ENCODE measurements at places on chromosomes 12 and 14.

DNA sequence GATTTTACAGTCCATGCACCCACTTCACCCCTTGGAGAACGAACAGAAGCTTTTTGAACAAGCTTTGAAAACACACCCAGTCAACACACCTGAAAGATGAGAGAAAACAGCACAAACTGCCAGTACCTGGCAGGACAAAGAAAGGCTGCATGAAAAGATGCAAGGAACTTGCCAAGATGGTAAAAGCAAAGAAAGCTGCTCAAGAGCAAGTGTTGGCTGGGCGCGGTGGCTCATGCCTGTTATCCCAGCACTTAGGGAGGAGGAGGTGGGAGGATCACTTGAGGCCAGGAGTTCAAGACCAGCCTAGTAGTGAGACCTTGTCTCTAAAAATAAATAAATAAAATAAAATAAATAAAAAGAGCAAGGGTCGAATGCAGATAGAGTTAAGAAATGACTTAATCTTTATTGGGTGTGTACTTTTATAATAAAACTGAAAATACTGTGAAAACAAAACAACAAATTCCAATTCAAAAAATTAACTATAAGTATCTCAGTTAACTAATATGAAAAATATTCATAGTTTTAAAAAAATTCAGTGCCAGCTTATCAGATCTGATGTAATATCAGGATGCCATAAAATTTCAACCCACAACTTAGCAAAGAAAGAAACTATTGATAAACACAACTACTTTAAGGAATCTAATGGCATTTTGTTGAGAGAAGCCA, 59.2 kb downstream of the HECTD4 start:
- DNase-seq = no peak

DNA sequence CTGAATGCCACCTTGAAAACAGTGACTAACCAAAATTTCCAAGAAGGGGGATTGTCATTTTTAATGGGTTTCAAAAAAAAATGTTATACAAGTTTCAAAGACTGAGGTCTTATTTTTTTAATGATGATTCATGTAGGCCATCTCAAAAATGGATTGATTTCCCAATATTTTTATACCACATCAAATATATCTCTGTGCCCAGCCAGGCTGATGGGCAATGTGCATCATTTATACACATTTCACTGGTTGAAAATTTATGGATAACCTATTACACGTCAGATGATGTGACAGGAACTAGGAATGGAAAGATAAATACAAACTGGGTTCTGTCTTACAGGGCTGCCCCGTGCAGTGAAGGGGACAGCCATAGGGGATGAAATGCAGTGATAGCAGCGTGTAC, 112.7 kb upstream of the TMPO start:
- DNase-seq = no peak

DNA sequence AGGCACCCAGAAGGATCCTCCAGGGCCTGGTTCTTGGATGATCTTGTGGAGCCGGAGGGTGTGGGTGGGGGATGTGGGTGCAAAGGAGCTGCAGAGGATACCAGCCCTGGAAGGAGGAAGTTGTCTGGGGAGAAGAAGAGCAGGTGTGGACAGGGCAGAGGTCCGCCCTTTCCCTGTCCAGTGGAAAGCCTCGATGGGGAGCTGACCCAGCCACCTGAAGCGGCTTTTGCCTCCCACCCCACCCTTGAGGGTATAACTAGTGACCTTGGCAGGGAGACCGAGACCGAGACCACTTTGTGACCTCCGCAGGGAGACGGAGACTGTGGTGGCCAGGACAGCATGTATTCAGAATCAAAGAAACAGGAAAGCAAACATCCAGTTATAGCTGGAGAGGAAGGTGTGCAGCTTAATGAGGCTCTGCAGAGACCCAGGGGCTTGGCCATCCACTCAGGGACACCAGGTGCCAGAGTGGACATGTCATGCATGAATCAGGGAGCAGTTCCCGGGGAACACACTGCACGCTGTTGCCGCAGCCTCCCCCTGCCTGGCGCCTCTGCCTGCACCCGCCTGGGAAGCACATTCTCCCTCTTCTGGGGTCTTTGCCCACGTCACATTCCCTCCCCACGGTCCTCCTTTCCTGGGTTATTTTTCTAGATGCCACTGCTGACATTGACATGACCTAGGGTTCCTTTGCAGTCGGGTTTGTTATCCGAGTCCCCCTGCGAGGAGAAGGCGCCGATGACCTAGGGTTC, 87.7 kb downstream of the ADGRD1 start:
- no peak for DNase-seq

DNA sequence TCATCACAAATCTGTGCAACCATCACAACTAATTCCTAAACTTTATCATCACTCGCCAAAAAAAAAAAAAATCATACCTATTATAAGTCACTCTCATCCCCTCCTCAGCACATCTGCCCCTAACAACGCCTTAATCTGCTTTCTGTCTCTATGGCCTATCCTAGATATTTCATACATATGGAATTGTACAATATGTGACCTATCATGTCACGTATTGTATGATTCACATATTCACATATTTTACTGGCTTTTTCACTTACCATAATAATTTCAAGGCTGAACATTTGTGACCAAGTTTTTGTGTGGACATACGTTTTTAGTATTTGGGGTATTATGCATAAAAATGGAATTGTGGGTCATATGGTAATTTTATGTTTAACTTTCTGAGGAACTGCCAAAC, 400.7 kb downstream of the DAD1 start:
- no peak for DNase-seq

DNA sequence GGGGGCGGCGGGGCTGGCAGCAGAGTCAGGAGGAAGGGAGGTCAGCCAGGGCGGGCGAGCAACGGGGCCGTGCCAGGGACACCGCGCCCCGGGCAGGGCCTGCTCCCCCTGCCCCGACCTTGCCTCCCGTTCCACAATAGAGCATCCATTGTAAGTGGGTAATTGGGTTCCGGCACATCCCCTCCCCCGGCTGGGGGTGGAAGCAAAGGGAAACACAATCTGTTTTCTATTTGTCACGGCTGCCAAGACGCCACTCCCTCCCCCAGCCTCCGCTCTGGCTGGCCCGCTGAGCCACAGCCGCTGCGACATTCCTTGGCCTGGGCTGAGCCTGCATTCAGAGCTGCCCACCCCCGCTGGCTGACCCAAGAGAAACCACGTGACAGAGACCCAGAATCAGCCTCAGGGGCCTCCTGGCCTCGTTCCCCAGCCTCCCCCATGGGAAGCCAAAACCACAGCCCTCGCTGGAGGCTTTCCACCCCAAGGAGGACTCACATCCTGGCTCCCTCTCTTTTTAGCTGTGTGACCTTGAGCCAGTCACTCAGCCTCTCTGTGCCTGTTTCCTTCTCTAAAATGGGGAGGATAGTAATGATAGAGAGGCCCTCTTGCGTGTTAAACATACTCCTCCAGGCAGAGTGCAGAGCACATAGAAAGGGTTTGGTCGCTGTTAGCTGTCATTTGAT, 117.6 kb downstream of the SCARB1 start:
- no peak for DNase-seq

- DNase-seq = no peak
Measured at GRCh38 chr14:96584907-96585671, 82.9 kb downstream of the PAPOLA start.

GRCh38 chr14:74713395-74713735, 421 bp downstream of the FCF1 start:
- no peak for DNase-seq

DNA sequence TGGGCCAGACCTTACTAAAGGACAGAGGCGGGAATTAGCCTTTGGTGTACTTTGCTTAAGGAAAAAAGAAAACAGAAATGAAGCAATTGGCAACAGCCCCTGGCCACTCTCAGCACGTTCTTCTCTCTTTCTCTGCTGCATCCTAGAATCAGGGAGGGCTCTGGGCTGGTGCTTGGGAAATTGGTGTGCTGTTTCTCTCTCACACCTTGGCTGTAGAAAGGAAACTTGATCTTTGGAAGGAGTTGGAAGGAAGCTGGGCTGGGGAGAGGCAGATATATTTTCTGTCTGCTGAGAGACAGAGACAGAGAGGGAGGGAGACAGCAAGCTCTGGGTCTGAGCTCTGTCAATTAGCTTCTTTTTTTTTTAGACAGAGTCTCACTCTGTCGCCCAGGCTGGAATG, 27.4 kb downstream of the NOS1 start:
- DNase-seq = no peak

GRCh38 chr12:112447106-112447505, 28.4 kb downstream of the PTPN11 start:
- no peak for DNase-seq

DNA sequence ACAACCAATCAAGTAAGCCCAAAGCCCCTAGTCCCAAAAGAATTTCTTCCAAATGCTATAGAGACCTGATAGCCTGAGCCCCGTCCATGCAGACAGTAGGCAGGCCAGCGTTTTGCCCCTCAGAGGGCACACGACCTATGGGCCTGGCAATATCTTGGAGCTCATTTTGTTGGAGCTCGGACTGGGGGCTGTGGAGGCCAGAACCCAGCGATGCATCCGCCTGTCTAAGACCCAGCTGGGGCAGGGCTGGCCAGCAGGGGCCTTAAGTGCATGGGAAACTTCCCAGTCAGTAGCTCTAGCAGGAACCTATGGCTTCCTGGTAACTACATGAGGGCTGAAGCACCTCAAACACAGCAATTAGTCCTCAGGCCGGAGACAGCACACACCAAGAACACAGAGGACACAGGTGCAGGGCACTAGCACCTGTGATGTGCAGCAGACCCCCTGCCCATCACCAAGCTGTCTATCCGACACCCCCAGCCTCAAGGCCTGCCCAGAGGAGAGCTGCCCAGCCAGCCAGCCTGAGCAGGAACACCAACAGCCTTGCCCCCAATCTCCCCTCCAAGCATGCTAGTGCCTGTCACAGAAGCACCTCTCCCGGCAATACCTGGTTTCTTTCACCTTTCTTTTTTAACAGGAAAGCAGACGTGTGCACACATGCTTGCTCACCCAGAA, 50.8 kb downstream of the ARL6IP4 start:
- DNase-seq = no peak

DNA sequence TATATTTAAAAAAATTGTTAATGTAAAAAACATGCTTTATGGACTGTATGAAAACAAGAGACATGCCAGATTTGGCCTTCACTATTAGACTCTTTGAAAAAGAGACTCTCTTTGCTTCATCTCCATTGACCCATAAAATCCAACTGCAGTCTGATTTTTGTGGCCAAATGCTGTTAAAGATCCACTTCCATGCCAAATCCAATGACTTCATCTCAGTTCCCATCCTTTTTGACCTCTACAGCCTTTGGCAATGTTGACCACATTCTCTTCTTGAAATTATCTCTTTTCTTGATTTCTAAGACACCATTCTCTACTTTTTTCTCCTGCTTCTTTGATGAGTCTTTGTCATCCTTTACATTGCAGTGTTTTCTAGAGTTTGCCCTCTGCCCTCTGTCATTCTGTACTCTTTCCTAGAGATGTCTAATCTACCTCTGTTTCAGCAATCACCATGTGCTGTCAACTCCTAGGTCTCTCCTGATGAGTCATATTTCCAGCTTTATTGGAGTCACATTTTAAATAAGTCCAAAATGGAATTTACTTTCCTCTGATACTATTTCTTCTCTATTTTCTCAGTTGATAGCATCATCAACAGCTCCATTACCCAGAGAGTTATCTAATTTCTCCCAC, 2.4 kb downstream of the TMPRSS12 start:
- no peak for DNase-seq

- DNase-seq = no peak
Measured at GRCh38 chr12:1697271-1697670, 6.4 kb downstream of the ADIPOR2 start.

DNA sequence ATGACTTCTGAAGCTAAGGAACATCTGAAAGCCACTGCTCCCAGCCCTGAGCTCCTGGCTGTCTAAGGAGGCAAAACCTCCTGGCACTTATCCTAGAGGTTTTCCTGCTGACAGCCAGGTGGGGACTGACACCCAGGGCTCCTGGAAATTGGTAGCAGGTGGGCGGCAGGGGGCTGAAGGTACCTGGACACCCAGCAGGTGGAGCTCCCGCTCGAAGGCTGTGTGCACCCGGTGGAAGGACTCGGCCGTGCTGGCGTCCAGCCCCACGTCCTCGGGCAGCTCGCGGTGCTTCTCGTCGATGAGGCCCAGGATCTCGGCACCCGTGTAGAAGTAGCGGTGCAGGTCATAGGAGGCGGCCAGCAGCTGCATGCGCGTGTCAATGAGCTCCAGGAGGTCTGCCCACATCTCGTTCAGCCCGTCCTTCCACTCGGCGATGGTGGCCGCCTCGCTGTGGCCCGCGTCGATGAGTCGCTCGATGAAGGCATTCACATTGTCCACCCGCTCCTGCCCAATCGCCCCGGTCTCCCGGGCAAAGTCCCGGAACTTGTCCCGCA, 68.2 kb downstream of the PLEKHG3 start:
- DNase-seq = no peak

DNA sequence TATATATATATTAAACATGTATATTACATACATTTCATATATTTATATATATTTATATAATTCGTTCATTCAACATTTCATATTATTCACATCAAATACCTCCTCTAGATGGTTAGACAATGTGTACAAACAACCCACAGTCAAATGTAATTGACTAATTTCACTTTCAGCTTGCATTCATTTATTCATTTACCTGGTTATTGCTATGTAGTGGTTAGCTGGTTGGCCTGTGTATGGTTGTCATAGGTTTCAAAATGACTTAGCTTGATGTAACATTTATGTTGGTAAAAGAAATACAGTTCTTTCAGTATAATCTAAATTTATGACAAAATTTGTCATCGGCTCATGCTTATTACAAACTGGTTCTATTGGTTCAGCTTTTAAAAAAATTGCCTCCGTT, 389 bp downstream of the OR4K13 start:
- DNase-seq = no peak

DNA sequence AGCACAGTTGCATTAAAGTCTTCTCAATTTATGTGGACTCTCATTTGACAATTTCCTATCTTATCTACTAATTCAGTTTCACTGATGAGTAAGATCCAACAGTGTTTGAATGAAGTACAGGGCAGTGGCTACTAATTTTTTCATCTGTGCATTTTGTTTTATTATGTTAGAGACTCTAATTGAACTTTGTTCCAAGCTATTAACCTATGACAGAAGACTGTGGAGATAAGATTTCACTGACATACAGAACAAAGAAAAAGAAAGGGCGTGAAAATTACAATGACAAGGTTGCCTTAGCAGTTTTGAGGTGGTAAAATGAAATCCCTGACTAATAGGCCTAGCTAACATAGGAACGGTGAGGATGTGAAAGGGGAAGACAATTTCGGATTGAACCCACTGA, 153.2 kb upstream of the SOX5 start:
- no peak for DNase-seq

All from activated naive CD8-positive, alpha-beta T cell treated with anti-CD3 and anti-CD28 coated beads, Interleukin-2, amount 10 ng/mL, durations not matched to agents 7 days and 5 days (primary cell).